ENCODE measurements at places on chromosomes 7 and 10. TPM values are rescaled to one million over a fixed set of nuclear protein-coding genes. Genes with fewer than 3 reads are reported as not detected.

Gene KCNIP2
- 0.37 TPM for total RNA-seq

Gene TAS2R4
- total RNA-seq = 0.20 TPM

Gene IFIT1
- 0.13 TPM for total RNA-seq

Gene OPN1SW
- total RNA-seq = not detected

DNA sequence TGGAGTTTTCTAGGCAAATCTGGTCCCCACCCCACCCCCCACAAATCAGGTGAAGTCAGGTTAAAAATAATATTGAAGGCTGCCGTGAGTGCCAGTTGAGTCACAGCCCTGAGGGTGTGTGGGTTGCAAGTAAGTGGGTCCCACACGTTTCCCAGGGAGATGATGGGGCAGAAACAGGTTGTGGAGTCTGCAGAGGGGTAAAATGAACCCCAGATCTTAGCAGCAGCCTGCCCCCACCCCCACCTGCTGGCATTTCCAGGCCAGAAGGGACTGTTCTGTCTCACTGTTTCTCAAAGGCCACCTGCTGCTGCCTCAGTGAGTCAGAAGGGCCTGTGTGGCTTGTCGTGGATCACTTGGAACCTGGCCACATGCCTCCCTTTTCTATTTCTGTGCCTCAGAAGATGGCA is 59.8 kb upstream of the SMNDC1 start:
- DNase-seq = peak; percentile 41

DNA sequence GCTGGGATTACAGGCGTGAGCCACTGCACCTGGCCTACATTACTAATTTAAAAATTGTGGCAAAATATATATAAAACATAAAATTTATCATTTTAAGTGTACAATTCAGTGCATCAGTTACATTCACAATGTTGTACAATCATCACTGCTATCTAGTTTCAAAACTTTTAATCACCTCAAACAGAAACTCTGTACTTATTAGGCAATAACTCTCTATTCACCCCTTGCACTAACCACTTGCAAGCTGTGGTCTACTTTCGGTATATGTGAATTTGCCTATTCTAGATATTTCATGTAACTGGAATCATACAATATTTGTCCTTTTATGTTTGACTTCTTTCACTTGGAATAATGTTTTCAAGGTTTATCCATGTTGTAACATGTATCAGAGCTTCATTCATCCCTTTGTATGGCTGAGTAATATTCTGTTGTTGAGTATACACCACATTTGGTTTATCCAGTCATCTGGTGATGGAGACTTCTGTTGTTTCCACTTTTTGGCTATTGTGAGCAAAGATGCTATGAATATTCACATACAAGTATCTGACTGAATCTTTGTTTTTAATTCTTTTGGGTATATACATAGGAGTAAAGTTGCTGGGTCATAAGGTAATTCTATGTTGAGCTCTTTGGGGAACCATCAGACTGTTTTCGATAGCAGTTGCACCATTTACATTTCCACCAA is 14.3 kb upstream of the ELOVL3 start:
- DNase-seq = no peak

- DNase-seq = no peak
These were observed 108.2 kb downstream of the HIP1 start for GRCh38 chr7:75630549-75630948.

- DNase-seq = no peak
These were observed 79.3 kb upstream of the ARMC3 start for GRCh38 chr10:22848509-22848908.

DNA sequence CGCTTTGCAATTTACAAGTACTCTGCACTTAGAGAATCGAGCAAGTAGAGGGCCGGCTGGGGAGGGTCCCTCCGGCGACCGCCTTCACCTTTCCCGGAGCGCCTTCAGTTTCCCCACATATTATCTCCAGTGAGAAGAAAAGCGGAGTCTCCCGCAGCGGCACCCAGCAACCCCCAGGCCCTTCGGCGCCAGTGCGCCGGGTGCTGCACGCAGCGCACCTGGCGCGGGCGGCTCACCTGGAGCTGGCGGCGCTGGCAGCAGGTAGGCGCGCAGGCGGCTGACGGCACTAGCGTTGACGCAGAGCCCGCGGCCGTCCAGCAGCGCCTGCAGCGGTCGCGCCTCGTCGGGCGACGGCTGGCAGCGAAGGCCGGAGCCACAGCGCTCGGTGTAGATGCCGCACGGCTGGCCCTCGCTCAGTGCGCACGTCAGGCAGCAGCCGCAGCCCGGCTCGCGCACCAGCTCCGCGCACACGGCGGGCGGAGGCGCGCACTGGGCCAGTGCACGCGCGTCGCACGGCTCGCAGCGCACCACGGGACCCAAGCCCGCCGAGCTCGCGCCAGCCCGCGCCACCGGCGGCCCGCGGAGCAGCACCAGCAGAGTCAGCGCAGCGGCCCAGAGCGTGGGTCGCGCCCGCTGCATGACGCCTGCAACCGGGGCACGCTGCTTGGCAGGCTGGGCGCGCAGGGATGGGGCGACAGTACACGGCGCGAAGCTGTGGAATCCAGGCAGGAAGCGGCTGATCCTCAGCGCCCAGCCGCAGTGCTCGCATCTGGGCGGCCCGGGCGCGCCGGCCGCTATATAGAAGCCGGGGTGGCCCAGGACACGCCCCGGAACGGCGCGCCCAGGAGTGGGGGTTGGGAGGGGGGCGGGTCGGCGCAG is at the start of gene IGFBP3:
Gene IGFBP3, minus strand, starts transcription at position 771 of the 879 bp plus-strand sequence. Its CDS starts 132 bp downstream, at position 639.
- DNase-seq = peak; percentile 14

DNA sequence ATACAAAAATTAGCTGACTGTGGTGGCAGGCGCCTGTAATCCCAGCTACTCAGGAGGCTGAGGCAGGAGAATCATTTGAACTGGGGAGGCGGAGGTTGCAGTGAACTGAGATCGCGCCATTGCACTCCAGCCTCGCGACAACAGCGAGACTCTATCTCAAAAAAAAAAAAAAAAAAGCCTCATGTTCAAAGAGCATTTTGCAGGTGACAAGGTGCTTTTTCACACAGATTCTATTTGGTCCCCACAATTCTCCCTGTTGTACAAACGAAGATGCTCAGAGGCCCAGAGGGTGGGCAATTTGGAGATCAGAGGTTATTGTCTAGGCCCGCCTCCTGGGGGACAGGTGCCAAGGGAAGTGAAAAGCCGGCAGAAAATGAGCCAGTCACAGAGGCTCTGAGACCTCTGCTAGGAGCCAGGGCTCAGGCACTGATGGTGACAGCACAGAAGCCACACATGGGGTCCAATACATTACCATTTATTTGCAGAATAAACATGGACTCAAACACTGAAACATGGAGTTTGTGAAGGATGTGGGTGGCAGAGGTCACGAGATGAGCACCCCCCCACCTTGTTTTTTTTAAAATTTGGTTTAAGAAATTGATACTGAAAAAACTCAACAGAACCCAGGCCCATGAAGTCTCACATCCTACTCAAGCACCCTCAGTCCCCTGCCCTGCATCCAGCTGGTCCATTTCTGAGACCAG is 882 bp upstream of the GAL3ST4 start:
- DNase-seq = no peak

GRCh38 chr10:78616125-78616695 is 452.6 kb upstream of the ZMIZ1 start:
- no peak for DNase-seq

DNA sequence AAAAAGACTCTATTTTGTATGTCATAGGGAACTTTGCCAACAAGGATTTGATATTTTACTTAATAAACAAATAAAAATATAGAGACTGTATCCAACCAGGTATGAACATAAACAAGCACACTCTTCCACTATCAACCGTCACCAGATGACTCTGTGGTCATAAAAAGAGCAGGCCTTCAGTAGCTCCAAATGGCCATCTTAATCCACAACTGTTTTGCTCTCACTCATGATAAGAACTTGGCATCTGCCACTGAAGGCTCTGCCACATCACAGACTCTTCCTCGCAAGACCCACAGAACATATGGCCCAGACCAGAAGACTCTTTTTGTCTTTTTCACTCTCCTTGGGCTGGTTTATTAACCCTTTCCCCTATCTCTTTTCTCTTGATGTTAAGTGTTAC is 98.7 kb upstream of the POM121L12 start:
- no peak for DNase-seq

- DNase-seq = no peak
These were observed 10.7 kb upstream of the OGA start for GRCh38 chr10:101828766-101829551.

GRCh38 chr7:92456236-92456635 is 9.0 kb downstream of the GATAD1 start:
- no peak for DNase-seq

DNA sequence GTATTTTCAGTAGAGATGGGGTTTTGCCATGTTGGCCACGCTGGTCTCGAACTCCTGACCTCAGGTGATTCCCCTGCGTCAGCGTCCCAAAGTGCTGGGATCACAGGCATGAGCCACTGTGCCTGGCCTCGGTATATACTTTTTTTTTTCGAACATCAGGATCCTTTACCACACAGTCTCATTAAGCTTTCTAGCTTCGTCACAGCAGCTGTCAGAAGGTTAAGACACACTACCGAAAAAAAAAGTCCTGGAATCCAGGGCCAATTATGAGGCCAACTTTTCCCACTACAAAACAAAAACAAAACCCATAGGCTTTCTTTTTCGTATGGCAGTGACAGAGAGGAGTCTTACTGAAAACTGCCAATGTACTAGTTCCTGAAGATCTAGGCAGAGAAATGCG is 30.7 kb downstream of the ZC3HC1 start:
- DNase-seq = no peak

GRCh38 chr7:17769918-17770317 is 170.4 kb downstream of the SNX13 start:
- DNase-seq = peak; percentile 33

GRCh38 chr10:132845780-132846595 is 60.0 kb upstream of the NKX6-2 start:
- DNase-seq = no peak

- no peak for DNase-seq
These were observed 199.3 kb upstream of the AUTS2 start for GRCh38 chr7:69398986-69399385.

DNA sequence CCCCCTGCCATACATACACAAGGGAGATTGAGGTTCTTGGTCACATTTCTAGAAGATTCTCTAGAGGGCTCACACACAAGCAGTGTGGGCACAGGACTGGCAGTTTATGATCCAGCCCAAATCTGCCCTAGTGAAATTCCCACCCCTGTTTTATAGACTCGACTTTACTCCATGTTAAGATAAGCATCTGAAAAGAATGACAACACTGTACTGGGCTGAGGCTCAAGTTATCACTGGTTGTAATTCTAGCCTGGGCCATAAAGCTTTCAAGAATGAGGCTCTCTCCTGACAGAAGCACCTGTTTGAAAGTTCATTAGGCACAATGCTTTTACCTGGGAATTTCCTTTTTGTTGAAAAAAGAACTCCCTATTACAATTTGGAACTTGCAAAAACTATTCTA is 195.6 kb upstream of the GLI3 start:
- DNase-seq = no peak

DNA sequence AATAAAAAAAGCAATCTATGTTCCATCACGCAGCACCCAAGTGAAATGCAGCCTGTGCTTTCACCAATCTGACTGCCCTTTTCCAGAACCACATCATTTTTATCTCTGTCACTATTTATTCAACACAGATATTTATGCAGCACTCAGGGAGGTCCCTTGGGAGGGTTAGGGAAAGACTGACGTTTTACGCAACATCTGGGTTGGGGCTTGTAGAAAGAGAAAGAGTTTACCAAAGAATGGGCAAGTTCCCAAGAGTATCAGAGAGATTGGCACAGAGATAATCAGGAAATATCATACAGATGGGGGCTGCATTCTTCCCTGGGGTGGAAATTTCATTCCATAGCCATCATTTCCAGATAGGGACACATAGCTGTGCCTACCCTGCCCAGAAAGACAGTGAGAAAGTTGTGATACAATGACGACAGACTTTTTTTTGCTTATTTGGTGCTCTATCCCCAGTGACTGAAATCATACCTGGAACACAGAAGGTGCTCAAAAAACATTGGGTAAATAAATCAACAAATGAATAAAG is 474.2 kb downstream of the CALN1 start:
- no peak for DNase-seq
